Activated CD4-positive, CD25-positive, alpha-beta regulatory T cell treated with anti-CD3 and anti-CD28 coated beads, Interleukin-2, amount 50 U/mL, for 72 hours (primary cell): ENCODE measurements at places on chromosomes 5 and 9.

GRCh38 chr5:76855961-76856360 lies 6.1 kb downstream of the S100Z start:
- peak; percentile 33 for DNase-seq

GRCh38 chr5:83488821-83489220 lies 17.3 kb downstream of the VCAN start:
- no peak for DNase-seq

DNA sequence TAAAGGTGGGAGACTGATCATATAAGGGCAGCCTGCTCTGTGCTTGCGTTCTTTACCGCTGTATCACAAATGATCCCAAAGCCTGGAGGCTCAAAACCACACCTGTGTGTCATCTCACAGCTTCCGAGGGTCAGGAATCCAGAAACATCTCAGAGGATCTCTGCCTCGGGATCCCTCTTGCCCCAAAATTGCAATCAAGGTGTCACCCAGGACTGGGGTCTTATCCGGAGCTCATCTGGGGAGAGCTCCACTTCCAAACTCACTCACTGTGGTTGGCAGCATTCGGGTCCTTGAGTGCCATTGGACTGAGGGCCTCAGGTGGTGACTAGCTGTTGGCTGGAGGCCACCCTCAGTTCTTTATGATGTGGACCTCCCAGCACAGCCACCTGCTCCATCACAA lies 26.7 kb upstream of the FCN2 start:
- DNase-seq, result no peak

DNA sequence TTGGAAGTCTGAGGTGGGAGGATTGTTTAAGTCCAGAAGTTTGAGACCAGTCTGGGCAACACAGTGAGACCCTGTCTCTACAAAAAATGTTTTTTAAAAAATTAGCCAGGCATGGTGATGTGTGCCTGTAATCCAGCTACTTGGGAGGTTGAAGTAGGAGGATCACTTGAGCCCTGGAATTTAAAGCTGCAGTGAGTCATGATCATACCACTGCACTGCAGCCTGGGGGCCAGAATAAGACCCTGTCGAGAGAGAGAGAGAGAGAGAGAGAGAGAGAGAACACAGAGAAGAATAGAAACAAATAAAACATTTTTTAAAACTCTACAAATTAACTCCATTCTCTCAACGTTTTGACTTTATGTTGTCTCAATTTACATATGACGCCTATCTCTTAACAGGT lies 111.8 kb downstream of the BARX1 start:
- no peak for DNase-seq

- DNase-seq, result no peak
Measured at GRCh38 chr5:30324083-30324482, 869.4 kb upstream of the CDH6 start.

DNA sequence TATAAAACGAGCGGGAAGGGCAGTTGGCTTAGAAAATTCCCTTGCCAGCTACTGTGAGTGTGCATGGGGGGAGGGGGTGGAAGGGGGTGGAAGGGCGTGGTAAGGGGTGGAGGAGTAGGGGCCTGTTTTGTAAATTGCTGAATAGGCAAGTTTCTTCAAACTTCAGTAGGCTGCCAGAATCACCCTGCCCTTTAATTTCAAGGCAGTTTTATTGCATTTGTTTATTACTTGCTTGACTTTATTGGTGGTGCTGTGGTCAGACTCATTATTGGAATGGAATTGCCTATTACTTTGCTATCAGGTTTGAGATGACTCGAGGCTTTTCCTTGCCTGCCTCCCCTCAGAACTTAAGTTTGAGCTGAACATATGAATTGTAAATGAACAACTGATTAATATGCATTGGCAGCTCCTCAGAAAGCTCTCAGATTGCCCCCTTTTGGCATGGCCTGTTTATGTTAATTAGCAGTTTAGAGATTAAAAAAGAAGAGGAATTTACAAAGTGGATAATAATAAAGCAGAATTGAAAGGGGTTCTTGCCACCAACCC lies 76.0 kb downstream of the SEMA6A start:
- DNase-seq, result no peak

DNA sequence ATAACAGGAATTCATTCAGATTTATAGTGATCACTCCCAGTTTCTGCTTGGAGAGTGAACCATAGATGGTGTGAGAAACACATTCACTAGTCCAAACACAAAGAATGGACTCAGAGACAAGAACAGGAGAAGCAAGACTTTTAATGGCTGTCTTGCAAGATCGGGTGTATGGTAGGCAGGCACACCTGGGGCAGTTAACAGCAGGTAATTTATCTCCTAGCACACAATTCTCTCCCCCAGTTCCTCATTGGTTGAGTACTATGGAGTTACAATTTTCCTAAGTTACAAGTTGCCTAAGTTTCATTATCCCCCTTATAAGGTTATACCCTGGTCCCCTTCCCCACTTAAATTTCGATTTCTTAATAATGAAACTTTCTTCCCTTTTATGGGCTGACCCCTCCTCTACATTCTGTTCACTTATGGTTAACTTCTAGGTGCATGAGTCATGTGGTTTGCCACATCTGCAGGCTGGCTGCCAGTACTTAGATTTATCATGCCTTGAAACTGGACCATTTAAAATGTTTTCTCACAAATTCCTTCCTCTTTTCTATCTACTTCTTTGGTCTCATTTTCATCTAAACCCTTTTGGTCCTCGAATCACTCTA lies 623.3 kb downstream of the HINT1 start:
- DNase-seq, result no peak

- no peak for DNase-seq
Measured at GRCh38 chr5:9898319-9898718, 268.2 kb upstream of the TAS2R1 start.

- no peak for DNase-seq
Measured at GRCh38 chr5:109319351-109319750, 90.4 kb downstream of the PJA2 start.

GRCh38 chr5:155025895-155026294 lies 12.3 kb downstream of the KIF4B start:
- DNase-seq, result no peak

DNA sequence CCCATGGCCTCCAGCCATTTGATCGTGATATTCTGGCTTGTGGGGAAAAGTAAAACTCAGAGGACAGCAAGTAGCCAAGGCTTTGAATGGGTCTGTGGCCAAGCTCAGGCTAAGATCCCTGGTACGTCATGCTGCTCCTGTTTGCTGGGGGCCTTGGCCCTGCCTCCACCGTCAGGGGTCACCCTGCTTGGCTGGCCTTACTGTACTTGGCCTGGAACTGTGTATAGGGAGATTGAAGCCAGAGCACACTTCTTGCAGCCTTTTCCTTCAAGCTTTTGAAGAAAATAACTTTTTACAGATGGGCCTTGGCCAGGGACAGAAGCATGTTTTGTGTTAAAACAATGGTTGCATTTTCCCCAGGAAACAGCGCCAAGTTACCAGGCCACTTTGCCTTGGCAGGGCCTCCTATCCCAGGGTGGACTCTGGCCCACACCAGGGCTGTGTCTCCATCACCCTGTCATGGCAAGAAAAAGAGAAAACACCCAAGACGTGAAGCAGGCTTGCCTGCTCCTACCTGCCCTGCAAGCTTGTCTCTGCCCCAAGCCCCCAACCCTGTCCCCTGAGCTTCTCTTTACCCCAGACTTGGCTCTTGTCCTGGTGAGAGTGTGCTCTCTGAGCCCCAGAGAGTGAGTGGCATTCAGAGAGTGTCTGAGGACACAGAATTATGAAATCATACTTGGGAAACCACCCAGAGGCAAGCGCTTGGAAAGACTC lies 286.9 kb downstream of the GADD45G start:
- DNase-seq, result no peak

GRCh38 chr5:2131196-2131595 lies 248.5 kb upstream of the IRX4 start:
- DNase-seq, result no peak

DNA sequence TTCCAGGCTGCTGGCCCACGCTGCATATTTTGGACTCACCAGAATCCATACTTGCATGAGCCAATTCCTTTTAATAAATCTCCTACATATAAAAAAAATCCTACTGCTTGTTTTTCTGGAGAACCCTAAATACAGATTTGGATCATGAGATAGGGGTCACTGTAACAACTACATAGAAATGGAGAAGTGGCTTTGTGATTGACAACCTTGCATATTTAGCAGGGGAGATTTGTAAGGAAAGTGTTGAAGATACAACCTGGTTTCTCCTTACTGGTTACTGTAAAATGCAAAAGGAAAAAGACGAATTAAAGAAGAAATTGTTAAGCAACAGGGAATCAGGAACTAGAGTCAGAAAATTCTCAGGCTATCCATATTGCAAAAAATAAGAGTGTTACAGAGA lies 74.8 kb downstream of the HABP4 start:
- DNase-seq, result no peak

GRCh38 chr5:139138109-139138508 lies 60.1 kb downstream of the SIL1 start:
- DNase-seq, result no peak

DNA sequence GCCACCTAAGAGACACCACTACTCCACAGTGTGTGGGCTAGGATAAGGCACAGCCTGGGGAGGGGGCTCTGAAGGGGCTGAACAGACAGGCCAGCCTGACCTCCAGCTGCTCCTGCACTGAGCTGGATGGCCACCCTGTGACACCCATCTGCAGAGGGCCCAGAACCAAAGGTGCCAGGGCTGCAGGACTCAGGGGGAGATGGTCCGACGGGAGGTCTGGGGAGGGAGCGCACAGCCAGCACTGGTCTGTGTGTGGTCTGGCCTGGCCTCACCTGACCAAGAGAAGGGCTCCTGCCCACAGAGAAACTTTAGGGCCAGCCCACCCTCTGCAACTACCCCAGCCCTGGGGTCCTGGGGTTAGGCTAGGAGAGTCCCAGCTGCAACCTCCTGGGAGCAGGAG lies 789 bp downstream of the LTC4S start:
- DNase-seq, result no peak

GRCh38 chr5:109421956-109422355 lies 12.2 kb upstream of the PJA2 start:
- DNase-seq, result no peak

DNA sequence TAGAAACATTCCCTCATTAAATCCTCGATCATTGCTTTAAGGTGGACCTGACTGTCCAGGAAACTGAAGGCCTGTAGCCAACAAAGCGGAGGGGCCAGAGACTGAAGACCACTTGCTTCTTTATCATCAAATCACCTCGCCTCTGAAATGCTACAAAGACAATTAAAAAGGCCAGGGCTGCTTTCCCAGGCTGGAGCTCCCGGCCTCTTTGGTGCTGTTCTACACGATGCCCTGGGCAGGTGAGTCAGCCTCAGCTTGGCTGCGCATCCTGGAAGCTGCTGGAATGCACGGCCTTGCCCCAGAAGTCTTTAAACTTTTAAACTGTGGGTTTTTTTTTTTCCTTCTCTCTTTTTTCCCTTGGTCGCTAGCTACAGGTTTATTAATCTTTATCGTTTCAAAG lies 46.5 kb downstream of the SH3PXD2B start:
- DNase-seq, result no peak

DNA sequence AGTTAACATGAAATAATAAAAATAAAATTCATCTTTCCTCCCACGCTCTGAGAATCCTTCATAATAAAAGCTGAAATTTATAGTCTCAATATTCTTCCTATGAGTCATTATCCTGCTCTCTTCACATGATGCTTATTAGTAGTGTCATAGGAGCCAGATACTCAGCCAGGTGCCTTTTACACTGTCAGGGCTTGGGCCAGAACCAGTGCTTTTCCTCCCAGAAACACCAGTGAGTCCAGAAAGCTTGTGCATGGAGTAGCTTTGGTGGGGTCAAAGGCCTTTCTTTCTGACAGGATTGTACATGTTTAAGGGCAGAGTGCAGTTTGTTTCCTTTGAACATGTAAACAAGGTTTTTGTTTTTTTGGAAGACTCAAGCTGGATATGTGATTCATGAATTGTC lies 6.8 kb downstream of the LSM11 start:
- no peak for DNase-seq

- no peak for DNase-seq
Measured at GRCh38 chr9:73230251-73230650, 78.6 kb downstream of the ANXA1 start.
